ENCODE measurements at places on chromosomes 13 and 19.

GRCh38 chr19:6098574-6098973 lies 11.7 kb downstream of the RFX2 start:
- no peak for DNase-seq

GRCh38 chr13:49454388-49455006 lies 10.4 kb downstream of the SETDB2 start:
- no peak for DNase-seq

DNA sequence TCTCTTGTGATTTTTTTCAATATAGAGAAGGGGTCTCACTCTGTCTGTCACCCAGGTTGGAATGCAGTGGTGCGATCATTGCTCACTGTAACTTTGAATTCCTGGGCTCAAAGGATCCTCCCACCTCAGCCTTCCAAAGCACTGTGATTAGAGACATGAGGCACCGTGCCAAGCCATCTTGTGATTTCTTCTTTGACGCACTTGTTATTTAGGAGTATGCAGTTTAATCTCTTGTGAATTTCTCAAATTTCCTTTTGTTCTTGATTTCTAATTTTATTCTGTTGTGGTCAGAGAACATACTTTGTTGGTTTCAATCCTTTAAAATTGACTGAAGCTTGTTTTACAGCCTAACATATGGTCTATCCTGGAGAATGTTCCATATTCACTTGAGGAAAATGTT lies 14.5 kb downstream of the IPO5 start:
- no peak for DNase-seq

- DNase-seq: no peak
Measured at GRCh38 chr13:72698164-72698563, 29.3 kb downstream of the MZT1 start.

- DNase-seq: no peak
Measured at GRCh38 chr13:90454002-90454636, 893.4 kb upstream of the MIR17HG start.

GRCh38 chr13:22964245-22964966 lies 216.4 kb upstream of the SGCG start:
- DNase-seq: no peak

GRCh38 chr13:28099396-28100149 lies 803 bp downstream of the FLT3 start:
- DNase-seq: no peak

- no peak for DNase-seq
Measured at GRCh38 chr13:111900390-111901131, 166.4 kb upstream of the SOX1 start.

DNA sequence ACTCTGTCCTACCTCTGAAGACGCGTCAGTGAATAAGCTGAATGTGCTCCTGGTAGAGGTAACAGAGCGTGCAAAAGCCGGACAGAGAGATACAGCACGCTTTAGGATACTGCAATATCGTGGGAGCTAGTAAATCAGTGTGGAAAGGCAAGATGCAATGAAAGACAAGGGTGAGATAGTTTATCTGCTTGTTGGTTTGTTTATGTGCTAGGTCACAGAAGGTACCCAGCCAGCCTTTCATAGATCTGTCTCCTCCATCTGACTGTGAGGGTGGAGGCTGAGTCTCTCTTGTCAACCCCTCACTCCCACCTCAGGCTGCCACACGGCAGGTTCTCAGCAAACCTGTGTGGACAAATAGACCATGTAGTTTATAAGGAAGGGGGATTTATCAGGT lies 904 bp upstream of the GIPC1 start:
- no peak for DNase-seq

DNA sequence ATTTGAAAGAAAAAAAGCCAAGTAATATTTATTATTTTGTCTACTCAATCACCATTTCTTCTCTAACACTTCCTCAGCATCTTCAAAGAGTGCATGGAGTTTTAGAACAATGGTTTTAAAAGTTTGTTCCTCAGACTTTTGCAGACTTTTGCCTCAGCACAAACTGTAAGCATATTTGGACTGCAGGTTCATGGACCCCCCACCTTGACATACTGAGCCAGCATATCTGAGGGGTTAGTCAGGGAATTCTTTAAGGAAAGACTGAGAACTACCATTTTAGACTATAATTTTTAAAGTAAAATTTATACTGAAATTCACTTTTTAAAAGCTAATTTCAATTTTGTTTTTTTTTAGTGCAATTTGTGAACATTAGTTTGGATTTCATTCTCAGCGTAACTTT lies 1676.8 kb upstream of the PCDH20 start:
- DNase-seq: no peak

DNA sequence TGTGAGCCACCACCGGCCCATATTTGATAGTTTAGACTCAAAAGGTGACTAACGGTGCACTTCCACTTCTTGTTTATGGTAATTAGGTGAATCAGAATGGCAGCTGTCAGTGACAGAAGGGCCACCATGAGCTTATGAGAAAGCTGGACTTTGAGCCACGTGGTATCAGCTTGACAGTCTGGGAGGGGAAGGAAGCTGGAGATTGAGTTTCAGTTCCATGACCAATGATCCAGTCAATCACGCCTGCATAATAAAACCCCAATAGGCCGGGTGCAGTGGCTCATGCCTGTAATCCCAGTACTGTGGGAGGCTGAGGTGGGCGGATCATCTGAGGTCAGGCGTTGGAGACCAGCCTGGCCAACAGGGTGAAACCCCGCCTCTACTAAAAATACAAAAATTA lies 8.2 kb downstream of the EID2B start:
- no peak for DNase-seq

GRCh38 chr19:29923653-29924052 lies 18.4 kb upstream of the URI1 start:
- DNase-seq: no peak

DNA sequence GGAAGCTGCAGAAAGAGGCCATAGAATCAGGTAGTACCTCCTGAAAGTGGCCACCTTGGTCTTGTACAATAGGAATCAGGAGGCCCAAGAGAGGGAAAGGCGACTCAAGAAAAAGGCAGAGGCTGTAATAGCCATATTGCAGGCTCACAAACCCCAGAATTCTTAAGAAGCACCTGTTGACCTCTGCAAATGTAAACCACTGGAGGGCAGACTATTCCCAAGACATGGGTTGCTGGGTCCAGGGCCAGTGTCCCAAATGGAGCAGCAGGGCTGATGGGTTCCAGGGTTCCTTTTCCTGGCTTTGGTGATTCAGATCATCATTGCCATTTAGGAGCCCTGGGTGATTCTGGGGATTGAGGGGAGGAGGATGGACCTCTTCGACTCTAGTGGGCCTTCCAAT lies 167.6 kb downstream of the B3GLCT start:
- no peak for DNase-seq

DNA sequence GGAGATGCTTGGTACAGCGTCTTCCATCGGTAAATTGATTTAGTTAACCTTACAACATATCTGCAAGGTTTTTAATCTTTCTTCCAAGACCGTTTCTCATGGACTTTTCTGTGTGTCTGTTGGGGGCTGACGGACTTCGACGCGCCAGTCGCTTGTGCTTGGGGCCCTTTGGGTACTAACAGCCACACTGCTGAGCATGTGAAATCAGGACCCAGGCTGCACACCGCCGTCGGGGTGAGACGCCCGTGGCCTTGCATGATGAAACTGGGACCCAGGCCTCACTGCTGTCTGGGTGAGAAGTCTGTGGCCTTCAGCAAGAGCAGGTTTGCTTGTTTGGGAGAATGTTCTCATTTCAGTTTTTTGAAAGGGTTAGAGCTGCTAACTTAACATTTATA lies 9.8 kb downstream of the ATP4B start:
- no peak for DNase-seq

DNA sequence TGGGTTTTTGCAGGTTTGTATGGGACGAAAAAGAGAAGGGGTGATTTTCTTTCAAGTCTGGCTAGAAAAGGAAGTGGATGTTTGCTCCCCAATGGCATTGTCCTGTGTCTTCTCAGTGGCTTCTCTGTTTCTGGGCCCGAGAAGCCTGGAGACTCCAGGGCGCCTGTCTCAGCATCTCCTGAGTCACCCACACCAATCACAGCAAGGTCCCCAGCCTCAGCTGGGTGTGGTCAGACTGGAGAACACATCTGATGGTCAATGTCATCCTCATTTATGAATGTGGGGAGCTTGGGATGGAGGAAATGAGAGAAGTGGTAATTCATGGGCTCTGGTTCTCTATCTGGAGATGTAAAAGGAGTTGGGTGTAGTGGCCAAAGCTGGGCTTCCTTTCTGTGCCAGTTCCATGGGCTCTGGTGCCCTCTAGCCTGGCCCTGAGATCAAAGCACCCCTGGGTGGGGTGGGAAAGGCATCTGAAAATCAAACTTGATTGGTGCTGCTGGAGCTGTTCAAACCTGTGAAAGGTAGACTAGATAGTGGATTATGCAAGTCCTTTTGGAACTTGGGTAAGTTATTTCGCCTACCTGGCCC lies 13.4 kb downstream of the RASL11A start:
- DNase-seq: no peak

Data from urothelium cell line (cell line).